A549 treated with ZK216348 at 1 μM for 4 hours (cell line): ENCODE measurements at places on chromosomes 13 and 19. TPM values are rescaled to one million over a fixed set of nuclear protein-coding genes. Genes with fewer than 3 reads are reported as not detected.

Gene SLC25A41
- 0.11 to 0.23 TPM (median 0.15 TPM) in 4 of 5 replicates, not detected in the other for total RNA-seq

Gene ADM5
- total RNA-seq, result 2.7 to 6.9 TPM (median 5.7 TPM) in 5 replicates

Gene SAMD4B
- 90.7 to 196 TPM (median 187 TPM) in 5 replicates for total RNA-seq

Gene CCDC122
- total RNA-seq, result 1.9 to 4.7 TPM (median 2.7 TPM) in 5 replicates

Gene MAMSTR
- total RNA-seq, result 0.14 to 0.67 TPM (median 0.41 TPM) in 5 replicates

Gene FBXW9
- total RNA-seq, result 7.7 to 13.8 TPM (median 12.2 TPM) in 5 replicates

Gene CAMSAP3
- total RNA-seq, result 2.4 to 6.9 TPM (median 4.3 TPM) in 5 replicates

Gene EFNB2
- total RNA-seq, result 3.4 to 4.5 TPM (median 4.0 TPM) in 5 replicates

Gene FFAR2
- total RNA-seq, result not detected in 5 replicates

Gene CERS4
- 3.5 to 4.0 TPM (median 3.7 TPM) in 5 replicates for total RNA-seq

Gene PSG1
- total RNA-seq, result 0.20 to 0.56 TPM (median 0.26 TPM) in 5 replicates

Gene CCDC8
- total RNA-seq, result not detected in 5 replicates

Gene ZIC2
- total RNA-seq, result 7.2 to 8.5 TPM (median 7.9 TPM) in 5 replicates

Gene LRRC63
- 0.13 TPM in 1 of 5 replicates, not detected in the others for total RNA-seq
